ENCODE measurements at places on chromosomes 16 and 17. TPM values are rescaled to one million over a fixed set of nuclear protein-coding genes. Genes with fewer than 3 reads are reported as not detected.

DNA sequence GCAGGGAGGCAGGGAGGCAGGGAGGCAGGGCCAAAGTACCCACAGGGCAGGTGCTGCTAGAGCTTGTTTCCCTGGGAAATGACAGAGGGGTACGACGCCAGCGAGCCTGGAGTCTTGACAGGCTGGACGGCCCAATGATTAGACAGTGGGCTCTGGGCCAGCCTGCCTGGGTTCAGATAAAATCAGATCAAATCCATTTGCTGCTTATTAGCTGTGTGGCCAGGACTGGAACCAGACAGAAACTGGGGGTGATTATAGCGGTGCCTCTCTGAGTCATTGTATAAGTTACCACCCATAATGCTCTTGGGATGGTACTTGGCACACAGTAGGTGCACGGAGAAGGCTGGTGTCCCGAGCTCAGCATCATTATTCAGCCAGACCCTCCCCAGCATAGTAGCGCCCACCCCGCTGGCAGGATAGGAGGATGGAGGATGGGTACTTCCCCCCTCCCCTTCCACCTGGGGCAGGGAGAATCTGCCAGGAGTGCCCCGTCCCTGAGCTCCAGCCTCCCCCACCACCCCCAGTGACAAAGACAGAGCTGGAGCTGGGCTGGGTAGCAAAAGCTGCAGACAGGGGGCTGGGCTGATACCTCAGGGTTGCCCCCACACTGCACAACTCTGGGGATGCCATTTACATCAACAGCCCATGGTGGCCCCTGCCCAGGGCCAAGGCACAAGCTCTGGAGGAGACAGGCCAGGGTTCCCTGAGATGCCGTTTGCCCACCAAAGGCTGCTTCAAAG lies 77.6 kb upstream of the TNRC6C start:
- H3K36me3 ChIP-seq: peaks cover 7% of the 10 kb centered on the region
- H3K27me3 ChIP-seq: peaks cover 2% of the 10 kb centered on the region
- H3K4me3 ChIP-seq: no peak overlapping the region
- peak overlapping the region; percentile 96 for H3K27ac ChIP-seq

Gene SLC22A31
- not detected for total RNA-seq

GRCh38 chr16:64159976-64160375 lies 961.9 kb downstream of the CDH11 start:
- H3K27me3 ChIP-seq: no peaks in the 10 kb centered on the region
- no peaks in the 10 kb centered on the region for H3K36me3 ChIP-seq
- H3K4me3 ChIP-seq: no peak overlapping the region
- H3K4me1 ChIP-seq: no peaks in the 10 kb centered on the region
- no peak overlapping the region for H3K27ac ChIP-seq

GRCh38 chr17:35934760-35935159 lies 4.2 kb upstream of the RDM1 start:
- no peak overlapping the region for H3K27ac ChIP-seq
- no peaks in the 10 kb centered on the region for H3K27me3 ChIP-seq
- peaks cover 19% of the 10 kb centered on the region for H3K4me1 ChIP-seq
- DNase-seq: no peak

- H3K4me3 ChIP-seq: no peak overlapping the region
- H3K27me3 ChIP-seq: no peaks in the 10 kb centered on the region
- peaks cover 23% of the 10 kb centered on the region for H3K36me3 ChIP-seq
- no peak overlapping the region for H3K27ac ChIP-seq
Observed at GRCh38 chr17:61783556-61784304, 79.6 kb downstream of the BRIP1 start.

- no peak overlapping the region for H3K4me3 ChIP-seq
- H3K36me3 ChIP-seq: no peaks in the 10 kb centered on the region
- H3K4me1 ChIP-seq: peaks cover 37% of the 10 kb centered on the region
- H3K27ac ChIP-seq: no peak overlapping the region
- no peak for DNase-seq
Observed at GRCh38 chr17:27244491-27245223, 49.3 kb upstream of the WSB1 start.

Gene TMEM98
- 1.2 TPM for total RNA-seq

DNA sequence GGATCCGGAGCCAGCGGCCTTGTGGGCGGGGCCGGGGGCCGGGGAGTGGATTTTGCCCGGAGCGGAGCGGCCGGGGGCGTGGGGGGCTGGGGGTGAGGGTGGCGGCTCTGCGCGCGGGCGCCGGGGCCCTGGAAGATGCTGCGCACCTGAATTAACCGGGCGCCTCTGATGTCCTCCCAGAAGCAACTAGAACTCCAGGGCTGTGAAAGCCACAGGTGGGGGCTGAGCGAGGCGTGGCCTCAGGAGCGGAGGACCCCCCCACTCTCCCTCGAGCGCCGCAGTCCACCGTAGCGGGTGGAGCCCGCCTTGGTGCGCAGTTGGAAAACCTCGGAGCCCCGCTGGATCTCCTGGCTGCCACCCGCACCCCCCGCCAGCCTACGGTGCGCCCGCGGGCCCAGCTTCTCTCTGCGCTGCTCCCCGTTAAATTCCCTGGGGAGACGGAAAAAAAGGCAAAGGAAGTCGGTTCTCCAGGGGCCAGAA lies 549 bp downstream of the SLC26A11 start:
- peaks cover 4% of the 10 kb centered on the region for H3K27me3 ChIP-seq
- no peak for DNase-seq

DNA sequence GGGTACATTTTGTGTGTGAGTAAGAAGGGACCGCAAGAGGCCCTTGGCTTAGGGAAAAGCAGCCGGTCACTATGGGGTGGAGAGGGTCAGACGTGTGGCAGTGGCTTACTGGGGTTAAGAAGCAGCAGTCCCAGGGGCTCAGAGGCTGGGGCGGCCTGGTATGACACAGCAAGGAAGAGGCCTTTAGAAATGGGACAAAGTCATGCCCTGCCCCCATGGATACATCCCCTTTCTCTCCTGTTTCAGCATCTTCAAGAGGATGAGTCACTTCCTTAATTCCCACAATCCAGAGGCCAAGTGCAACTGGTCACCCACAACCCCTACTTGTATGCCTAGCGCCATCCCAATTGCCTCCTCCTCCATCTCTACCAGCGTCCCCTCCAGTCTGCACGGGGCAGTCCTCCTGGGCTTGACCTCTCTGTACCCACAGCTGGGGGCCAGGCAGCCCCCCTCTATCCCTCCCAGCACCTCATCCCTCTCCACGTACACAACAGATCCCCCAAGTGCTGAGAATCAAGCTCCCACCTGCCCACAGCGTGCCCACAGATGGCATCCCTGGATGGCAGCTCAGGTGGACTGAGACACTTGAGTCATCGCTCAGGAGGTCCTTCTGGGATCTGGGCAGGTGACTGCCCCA lies 6.9 kb upstream of the EFTUD2 start:
- H3K4me3 ChIP-seq: no peak overlapping the region
- peaks cover 11% of the 10 kb centered on the region for H3K4me1 ChIP-seq
- peaks cover 15% of the 10 kb centered on the region for H3K27me3 ChIP-seq

DNA sequence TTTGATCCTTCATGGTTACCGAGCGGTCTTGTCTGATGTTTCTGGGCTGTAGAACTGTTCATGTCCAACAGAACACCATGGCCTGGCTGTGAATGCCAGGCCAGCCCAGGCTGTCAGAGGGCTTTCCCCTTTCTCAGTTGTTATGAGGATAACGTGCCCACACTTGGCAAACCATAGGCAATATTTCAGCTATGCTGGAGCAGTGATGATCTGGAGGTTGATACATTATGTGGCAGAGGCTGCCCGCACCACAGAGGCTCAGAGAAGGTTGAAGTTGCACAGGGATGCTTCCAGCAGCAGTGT lies 92.9 kb downstream of the C16orf78 start:
- H3K27ac ChIP-seq: no peak overlapping the region
- H3K36me3 ChIP-seq: no peaks in the 10 kb centered on the region
- H3K4me1 ChIP-seq: peaks cover 25% of the 10 kb centered on the region
- H3K27me3 ChIP-seq: peaks cover 7% of the 10 kb centered on the region
- no peak overlapping the region for H3K4me3 ChIP-seq

DNA sequence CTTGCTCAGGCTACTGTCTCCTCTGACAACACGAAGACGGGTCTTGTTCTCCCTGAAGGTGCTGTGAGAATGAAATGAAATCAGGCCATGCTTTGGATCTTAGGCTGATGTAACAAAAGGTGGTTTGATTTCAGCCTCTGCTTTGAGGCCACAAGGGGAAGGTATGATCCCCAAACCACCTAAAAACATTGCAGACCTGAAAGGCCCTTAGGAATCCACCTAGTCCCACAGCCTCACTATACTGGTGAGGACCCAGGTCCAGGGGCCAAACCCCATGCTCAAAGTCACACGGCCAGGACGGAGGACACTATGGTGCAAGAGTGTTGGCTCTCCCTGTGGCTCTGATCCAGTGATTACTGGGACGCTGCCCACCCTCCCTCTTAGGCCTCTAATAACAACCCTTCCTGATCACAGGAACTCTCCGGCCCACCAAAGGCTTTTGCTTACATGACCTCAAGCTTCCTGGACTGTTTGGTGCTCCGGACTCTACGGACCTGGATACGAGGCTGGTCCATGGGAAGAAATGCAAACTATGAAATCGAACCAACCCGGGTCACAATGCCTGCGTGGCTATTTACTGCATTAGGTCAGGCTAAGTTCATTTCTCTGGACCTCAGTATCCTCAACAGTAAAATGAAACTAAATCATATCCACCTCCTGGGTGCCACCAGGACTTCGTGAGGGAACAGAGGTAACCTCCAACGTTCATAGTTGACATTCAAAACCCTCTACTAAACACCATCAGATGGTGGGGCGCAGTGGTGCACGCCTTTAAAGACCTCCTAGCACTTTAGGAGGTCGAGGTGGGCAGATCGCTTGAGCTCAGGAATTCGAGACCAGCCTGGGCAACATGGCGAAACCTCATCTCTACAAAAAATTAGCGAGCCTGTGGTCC lies 1.5 kb downstream of the TRIM25 start:
- peaks cover 57% of the 10 kb centered on the region for H3K36me3 ChIP-seq
- H3K27ac ChIP-seq: peak overlapping the region; percentile 94
- H3K27me3 ChIP-seq: no peaks in the 10 kb centered on the region

Gene SYT17
- not detected for total RNA-seq

DNA sequence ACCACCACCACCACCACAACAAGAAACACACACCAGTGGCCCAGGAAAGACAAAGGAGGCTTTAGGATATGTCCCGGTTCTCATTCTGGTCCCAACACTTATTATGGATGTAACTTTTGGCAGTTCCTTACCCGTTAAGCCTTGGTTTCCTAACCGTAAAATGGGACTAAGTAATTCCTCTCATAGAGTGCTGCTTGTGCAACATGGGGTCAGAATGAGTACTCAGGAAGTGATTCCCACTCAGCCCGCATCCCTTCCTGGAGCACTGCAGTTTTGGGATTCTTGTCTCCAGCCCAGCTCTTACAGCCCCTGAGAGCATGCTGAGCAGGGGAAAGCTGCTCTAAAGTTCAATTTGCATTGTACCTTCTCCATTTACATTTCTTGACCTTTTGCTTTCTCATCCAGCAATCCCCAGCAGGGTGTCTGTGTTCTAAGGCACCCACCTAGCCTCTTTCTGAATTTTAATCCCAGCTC lies 262.6 kb downstream of the PRKCA start:
- peaks cover 10% of the 10 kb centered on the region for H3K36me3 ChIP-seq
- peaks cover 7% of the 10 kb centered on the region for H3K4me1 ChIP-seq
- peak; percentile 37 for DNase-seq
- no peak overlapping the region for H3K4me3 ChIP-seq
- H3K27ac ChIP-seq: no peak overlapping the region
- no peaks in the 10 kb centered on the region for H3K27me3 ChIP-seq

DNA sequence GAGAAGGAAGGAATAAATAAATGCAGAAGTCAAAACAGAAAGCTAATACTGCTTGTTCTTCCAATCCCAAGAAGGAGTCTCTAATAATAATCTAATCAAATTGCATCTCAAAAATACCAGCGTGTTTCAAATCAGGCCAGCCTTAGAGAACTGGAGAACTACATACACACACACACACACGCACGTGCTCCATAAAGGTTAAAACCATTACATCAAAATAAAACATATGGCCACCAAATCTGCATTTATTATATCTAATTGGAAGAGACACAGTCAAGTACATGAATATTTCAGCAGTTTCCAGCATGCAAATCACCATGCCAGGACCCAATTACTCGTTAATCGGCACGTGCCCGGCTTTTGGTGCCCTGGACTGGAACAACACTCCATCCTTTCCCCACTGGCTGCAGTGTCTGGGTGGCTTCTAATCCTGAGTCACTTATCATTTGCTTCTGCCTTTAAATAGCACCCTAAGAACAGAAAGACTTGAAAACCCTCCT lies 20.4 kb upstream of the KDM8 start:
- H3K4me3 ChIP-seq: no peak overlapping the region
- peaks cover 13% of the 10 kb centered on the region for H3K27me3 ChIP-seq
- no peak overlapping the region for H3K27ac ChIP-seq
- DNase-seq: no peak
- peaks cover 13% of the 10 kb centered on the region for H3K4me1 ChIP-seq

- no peak overlapping the region for H3K4me3 ChIP-seq
- no peak overlapping the region for H3K27ac ChIP-seq
- H3K36me3 ChIP-seq: no peaks in the 10 kb centered on the region
- H3K4me1 ChIP-seq: peaks cover 2% of the 10 kb centered on the region
- H3K27me3 ChIP-seq: no peaks in the 10 kb centered on the region
Observed at GRCh38 chr16:71637398-71637797, 11.4 kb downstream of the MARVELD3 start.

Gene GDE1
- 21.3 TPM for total RNA-seq

Gene SLC5A10
- not detected for total RNA-seq

GRCh38 chr17:3475812-3476610 lies at the start of gene ASPA:
ASPA (plus strand) TSS chr17:3475997; CDS start chr17:3476160, 163 bp downstream.
- peaks cover 4% of the 10 kb centered on the region for H3K27me3 ChIP-seq
- H3K4me1 ChIP-seq: peaks cover 3% of the 10 kb centered on the region
- no peak within 1 kb of the TSS for H3K4me3 ChIP-seq
- no peak for DNase-seq

GRCh38 chr16:4679156-4679849 lies 14.1 kb upstream of the NUDT16L1 start:
- H3K4me3 ChIP-seq: no peak overlapping the region
- H3K4me1 ChIP-seq: peaks cover 33% of the 10 kb centered on the region
- no peaks in the 10 kb centered on the region for H3K27me3 ChIP-seq
- DNase-seq: no peak

- no peaks in the 10 kb centered on the region for H3K27me3 ChIP-seq
- no peaks in the 10 kb centered on the region for H3K36me3 ChIP-seq
- no peaks in the 10 kb centered on the region for H3K4me1 ChIP-seq
- no peak for DNase-seq
- no peak overlapping the region for H3K27ac ChIP-seq
- no peak overlapping the region for H3K4me3 ChIP-seq
Observed at GRCh38 chr16:12293017-12293618, 316.6 kb downstream of the SNX29 start.

DNA sequence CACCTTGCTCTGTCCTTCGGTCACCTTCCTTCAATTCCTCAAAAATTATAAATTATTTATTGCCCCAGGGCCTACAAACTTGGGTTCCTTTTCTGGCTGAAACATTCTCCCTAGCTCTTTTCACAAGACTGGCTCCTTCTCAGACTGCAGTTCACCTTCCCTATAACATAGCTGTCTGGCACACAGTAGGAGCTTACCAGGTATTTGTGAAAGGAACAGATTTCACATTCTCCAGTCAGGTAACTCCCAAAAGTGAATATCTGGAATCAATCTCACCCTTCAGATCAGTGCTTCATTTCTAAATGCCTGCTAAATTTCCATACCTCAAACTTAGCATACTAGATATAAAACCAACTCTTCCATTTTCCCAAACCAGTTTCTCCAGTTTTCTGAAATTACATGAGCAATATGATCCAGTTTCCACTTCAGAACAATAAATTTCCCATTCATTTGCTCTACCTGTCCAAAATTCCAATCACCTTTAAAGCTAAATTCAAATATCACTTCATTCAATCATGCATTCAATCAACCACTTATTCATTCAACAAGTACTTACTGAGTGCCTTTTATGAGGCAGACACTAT lies 6.1 kb downstream of the RFFL start:
- DNase-seq: no peak
- peaks cover 31% of the 10 kb centered on the region for H3K4me1 ChIP-seq
- peaks cover 52% of the 10 kb centered on the region for H3K36me3 ChIP-seq
- no peaks in the 10 kb centered on the region for H3K27me3 ChIP-seq
- no peak overlapping the region for H3K27ac ChIP-seq

All from activated CD8-positive, alpha-beta memory T cell treated with anti-CD3 and anti-CD28 coated beads, Interleukin-2, amount 10 ng/mL, durations not matched to agents 7 days and 5 days (primary cell).